ENCODE measurements at places on chromosomes 1 and 21. TPM values are rescaled to one million over a fixed set of nuclear protein-coding genes. Genes with fewer than 3 reads are reported as not detected.

The NBPF3 gene
- total RNA-seq: 9.4 TPM

The CD34 gene
- total RNA-seq: 0.05 TPM

The CCDC30 gene
- 0.60 TPM for total RNA-seq

The FCGR2B gene
- total RNA-seq: not detected

The GPR52 gene
- 0.97 TPM for total RNA-seq

The NPL gene
- total RNA-seq: 4.5 TPM

The IQCC gene
- total RNA-seq: 4.4 TPM

The SPRR2A gene
- not detected for total RNA-seq

The OR2T29 gene
- not detected for total RNA-seq

The CLCA4 gene
- not detected for total RNA-seq

The OVAAL gene
- total RNA-seq: not detected

The LCE3B gene
- not detected for total RNA-seq

DNA sequence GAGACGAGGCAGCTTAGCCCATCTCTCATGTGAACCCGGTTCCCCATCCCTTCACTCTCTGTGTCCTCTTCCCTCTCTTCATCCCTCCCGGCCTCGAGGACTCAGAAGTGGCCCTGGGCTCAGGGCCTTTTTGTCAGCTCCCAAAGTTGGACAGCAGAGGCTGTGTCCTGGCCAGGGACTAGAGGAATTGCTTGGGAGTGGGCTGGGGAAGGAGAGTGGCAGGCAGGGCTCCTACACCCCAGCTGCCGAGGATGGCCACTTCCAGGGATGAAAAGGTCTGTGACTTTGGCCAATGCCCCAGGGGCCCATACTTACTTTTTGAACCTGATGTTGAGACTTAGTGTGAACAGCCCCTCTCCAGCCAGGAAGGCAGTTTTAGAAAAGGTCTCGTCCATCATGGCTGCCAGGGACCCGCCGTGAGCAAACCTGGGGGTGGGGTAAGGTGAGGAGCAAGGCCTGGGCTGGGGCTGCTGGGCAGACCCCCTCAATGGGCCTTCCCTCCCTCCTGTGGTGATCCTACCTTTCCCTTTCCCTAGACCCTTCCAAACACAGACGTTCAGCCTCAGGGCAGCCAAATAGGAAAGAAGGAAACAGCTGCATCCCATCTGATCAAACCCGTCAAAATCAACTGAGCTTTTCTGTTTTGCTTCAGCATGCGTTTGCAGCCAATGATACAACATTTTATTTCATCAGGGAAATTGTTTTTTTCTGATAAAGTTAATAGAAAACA lies 5.5 kb downstream of the THEM5 start:
- no peaks in the 10 kb centered on the region for H3K27me3 ChIP-seq
- no peak overlapping the region for H3K4me3 ChIP-seq
- peak overlapping the region; percentile 62 for H3K27ac ChIP-seq
- peaks cover 22% of the 10 kb centered on the region for H3K36me3 ChIP-seq

GRCh38 chr1:6241887-6242740 lies 1.9 kb upstream of the HES3 start:
- H3K27me3 ChIP-seq: peaks cover 56% of the 10 kb centered on the region
- H3K4me3 ChIP-seq: no peak overlapping the region
- peaks cover 15% of the 10 kb centered on the region for H3K4me1 ChIP-seq
- no peak overlapping the region for H3K27ac ChIP-seq
- H3K36me3 ChIP-seq: no peaks in the 10 kb centered on the region
- no peak for DNase-seq

GRCh38 chr1:67158401-67158800 lies 7.9 kb upstream of the IL23R start:
- peaks cover 20% of the 10 kb centered on the region for H3K4me1 ChIP-seq
- H3K27ac ChIP-seq: no peak overlapping the region
- no peak for DNase-seq

DNA sequence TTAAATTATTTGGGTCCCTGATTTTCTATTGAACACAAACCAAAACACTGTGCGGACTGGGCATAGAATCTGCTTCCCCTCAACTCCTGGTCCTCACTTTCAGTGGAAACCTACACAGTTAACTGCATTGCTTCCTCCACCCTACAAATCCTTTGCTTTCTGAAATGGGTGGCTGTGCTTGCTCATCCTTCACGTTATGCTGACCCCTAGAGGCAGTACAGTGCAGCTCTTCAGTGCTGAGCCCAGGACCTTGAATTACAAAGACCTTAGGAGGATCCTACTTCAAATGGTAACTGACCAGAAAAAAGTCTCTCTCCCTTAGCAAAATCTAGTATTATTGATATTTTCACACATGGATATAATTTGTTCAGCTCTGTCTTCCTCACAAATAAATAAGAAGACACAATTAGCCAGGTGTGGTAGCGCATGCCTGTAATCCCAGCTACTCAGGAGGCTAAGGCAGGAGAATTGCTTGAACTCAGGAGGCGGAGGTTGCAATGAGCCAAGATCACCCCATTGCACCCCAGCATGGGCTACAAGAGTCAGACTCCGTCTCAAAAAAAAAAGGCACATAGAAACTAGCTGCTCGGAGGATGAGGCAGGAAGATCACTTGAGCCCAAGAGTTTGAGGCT lies 63.4 kb upstream of the L1TD1 start:
- no peaks in the 10 kb centered on the region for H3K4me1 ChIP-seq
- H3K4me3 ChIP-seq: no peak overlapping the region
- peaks cover 2% of the 10 kb centered on the region for H3K36me3 ChIP-seq
- peak; percentile 53 for DNase-seq

GRCh38 chr1:163874070-163874469 lies 552.3 kb downstream of the NUF2 start:
- H3K36me3 ChIP-seq: no peaks in the 10 kb centered on the region
- no peaks in the 10 kb centered on the region for H3K4me1 ChIP-seq
- no peak overlapping the region for H3K4me3 ChIP-seq
- DNase-seq: no peak

DNA sequence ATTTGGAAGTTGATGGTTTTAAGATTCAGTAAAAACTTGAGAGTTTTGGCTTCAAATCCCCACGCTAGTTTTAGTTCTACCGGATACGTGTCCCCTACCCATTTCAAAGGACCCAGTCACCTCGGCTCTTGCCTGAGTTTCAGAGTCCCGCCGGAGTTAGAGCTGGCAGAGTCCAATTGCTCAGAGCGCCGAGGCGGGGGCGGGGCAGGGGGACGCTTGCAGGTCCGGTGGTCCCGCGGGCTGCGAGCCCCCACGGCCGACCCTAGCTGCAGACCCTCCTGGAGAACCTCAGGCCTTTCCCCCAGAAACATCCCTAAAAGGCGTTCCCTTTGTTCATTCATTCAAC lies 765 bp upstream of the VPS45 start:
- peaks cover 12% of the 10 kb centered on the region for H3K36me3 ChIP-seq
- DNase-seq: peak; percentile 64
- H3K4me3 ChIP-seq: peak overlapping the region; percentile 96

DNA sequence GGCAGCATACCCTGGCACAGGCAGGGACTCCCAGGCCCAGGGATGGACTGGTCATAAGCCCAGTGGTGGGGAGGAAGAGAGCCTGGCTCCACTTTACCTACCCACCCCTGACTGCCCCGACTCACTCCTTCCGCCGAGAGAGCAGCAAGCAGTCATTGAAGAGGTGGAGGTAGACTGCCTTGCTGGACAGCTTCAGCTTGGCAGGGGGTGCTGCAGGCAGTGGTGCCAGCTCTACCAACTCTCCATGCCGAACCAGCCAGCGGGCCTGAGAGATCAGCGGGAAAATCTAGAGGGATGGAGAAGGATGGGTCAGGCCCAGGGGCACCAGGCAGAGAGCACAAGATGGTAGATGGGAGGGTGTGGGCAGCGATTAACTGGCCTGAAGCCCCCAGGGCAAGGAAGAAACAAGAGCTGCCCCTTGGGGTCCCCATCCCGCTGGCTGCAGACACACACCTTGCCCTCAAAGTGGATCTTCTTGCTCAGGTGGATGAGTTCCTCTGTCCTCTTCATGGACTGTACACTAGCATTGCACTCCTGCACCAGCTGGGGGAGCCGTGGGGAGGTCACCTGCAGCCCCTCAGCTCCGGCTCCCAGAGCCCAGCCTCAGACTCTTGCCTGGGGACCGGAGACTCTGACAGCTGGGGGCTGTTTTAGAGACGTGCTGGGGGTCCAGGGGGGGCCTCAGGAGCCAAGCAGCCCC lies 7.7 kb downstream of the ARHGEF19 start:
- peaks cover 4% of the 10 kb centered on the region for H3K36me3 ChIP-seq
- peaks cover 4% of the 10 kb centered on the region for H3K4me1 ChIP-seq
- H3K27me3 ChIP-seq: no peaks in the 10 kb centered on the region

DNA sequence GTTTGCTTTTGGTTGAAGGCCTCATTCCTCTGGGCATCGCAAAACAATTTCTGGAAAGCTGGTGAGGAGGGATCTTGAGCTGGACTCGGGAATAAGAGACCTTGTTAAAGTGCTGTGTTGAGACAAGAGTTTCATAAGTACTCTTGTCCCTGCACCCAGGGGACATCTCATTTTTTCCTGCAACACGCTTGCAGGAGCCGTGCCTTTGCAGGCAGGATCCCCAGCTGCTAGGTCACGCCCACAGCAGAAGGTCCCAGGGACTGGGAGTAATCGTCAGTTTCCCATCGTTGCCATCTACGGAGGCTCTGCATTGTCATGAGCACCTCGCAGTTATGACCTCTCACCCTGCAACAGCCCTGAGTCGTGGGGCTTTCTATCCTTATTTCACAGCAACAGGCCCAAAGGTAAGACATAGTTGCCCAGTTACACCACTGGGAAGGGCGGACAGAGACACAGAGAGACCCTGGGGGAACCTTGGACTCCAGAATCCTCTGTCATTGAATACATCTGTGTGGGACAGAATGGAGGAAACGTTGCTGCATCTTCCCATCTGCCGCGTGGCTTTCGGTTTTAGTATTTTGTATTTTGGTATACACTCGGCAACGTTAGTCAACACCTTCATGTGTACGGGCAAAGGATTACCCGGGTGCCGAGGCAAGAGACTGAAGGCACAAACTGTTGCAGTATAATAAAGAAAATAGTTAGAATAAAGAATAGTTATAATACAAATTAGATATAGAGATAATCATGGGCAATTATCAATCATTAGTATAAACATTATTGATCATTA lies 60.4 kb upstream of the DMRTB1 start:
- H3K4me1 ChIP-seq: no peaks in the 10 kb centered on the region
- DNase-seq: no peak
- no peak overlapping the region for H3K4me3 ChIP-seq
- H3K36me3 ChIP-seq: no peaks in the 10 kb centered on the region
- H3K27me3 ChIP-seq: no peaks in the 10 kb centered on the region

DNA sequence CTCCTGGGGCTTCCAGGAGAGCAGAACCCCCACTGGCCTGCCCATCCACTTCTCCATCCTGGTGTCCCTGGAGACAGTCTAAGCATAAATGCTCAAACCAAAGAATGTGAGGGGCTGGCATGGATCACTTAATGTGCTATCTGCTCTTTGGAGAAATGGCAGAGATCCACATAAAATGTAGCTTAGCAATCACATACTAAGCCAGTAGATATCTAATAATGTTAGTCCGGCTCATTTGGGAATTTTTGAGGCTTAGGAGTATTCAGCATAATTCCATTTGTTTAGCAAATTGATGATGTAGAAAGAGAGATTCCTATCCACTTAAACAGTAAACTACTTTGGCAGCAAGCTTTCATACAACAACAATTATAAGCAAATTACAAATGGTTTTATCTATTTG lies 90.7 kb downstream of the TENT5C start:
- H3K27me3 ChIP-seq: peaks cover 13% of the 10 kb centered on the region
- H3K36me3 ChIP-seq: no peaks in the 10 kb centered on the region
- no peak for DNase-seq
- no peaks in the 10 kb centered on the region for H3K4me1 ChIP-seq
- H3K27ac ChIP-seq: no peak overlapping the region
- no peak overlapping the region for H3K4me3 ChIP-seq

DNA sequence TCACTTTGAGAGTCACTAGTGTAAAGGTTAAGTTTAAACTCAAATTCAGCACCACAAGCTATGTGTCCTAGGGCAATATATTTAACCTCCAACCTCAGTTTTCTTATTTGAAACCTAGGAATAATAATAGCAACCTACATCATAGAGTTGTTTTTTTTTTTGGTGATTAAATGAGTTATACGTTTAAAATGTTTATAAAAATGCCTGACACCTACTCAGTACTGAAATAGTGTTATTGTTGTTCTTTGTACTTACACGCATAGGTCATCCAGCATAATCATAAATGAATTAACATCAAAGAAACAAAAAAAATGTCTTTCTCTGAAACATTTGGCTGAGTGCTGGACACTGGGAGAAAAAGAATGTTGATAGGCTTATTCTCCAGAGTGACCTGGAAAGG lies 266.8 kb upstream of the PRMT6 start:
- no peak overlapping the region for H3K27ac ChIP-seq
- H3K4me3 ChIP-seq: no peak overlapping the region
- no peaks in the 10 kb centered on the region for H3K27me3 ChIP-seq
- no peaks in the 10 kb centered on the region for H3K36me3 ChIP-seq
- H3K4me1 ChIP-seq: no peaks in the 10 kb centered on the region

- no peaks in the 10 kb centered on the region for H3K36me3 ChIP-seq
- peak overlapping the region; percentile 30 for H3K4me3 ChIP-seq
- no peak for DNase-seq
- peaks cover 9% of the 10 kb centered on the region for H3K27me3 ChIP-seq
- no peak overlapping the region for H3K27ac ChIP-seq
Observed at GRCh38 chr1:54487571-54488050, 60.4 kb upstream of the ACOT11 start.

DNA sequence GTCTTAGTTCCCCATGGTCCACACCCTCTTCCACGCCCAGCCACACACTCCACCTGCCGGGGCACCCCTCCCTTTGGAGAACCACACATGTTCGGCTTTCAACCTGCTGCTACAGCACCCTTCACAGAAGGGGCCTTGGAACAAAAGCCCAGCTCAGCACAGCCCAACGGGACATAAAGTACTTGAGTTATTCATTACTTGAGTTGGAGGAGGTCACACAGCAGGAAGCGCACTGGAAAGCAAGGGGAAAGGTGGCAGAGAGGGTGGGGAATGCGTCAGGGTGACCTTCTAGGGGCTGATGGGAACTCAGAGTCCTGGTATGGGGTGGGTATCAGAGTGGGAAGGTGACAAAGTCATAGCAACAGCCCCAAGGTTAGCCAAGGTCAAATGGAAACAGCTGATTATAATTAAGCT lies 3.0 kb upstream of the ATP1B1 start:
- no peak overlapping the region for H3K4me3 ChIP-seq
- H3K36me3 ChIP-seq: no peaks in the 10 kb centered on the region
- no peak for DNase-seq
- H3K27ac ChIP-seq: no peak overlapping the region

GRCh38 chr1:29458737-29459619 lies 222.7 kb downstream of the PTPRU start:
- peaks cover 1% of the 10 kb centered on the region for H3K27me3 ChIP-seq
- no peaks in the 10 kb centered on the region for H3K36me3 ChIP-seq
- H3K4me1 ChIP-seq: no peaks in the 10 kb centered on the region
- no peak for DNase-seq
- no peak overlapping the region for H3K4me3 ChIP-seq

DNA sequence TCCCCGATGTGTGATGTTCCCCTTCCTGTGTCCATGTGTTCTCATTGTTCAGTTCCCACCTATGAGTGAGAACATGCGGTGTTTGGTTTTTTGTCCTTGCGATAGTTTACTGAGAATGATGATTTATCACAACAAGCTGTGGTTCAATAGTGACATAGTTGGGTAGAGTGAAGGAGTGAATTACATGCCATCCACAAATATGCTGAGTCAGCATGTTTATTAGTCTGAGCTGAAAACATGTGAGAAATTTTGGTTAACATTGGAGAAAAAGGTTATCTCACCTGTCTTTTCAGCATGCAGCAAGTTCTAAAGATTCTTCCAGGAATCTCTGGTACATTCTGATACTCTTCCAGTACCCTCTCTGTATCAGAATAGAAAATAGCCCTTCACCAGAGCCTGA lies 19.0 kb downstream of the OR2L3 start:
- no peaks in the 10 kb centered on the region for H3K4me1 ChIP-seq
- no peaks in the 10 kb centered on the region for H3K27me3 ChIP-seq
- H3K36me3 ChIP-seq: no peaks in the 10 kb centered on the region
- DNase-seq: no peak
- H3K27ac ChIP-seq: no peak overlapping the region

GRCh38 chr1:83511146-83511726 lies 487.7 kb downstream of the TTLL7 start:
- peaks cover 14% of the 10 kb centered on the region for H3K36me3 ChIP-seq
- DNase-seq: no peak
- H3K4me1 ChIP-seq: peaks cover 54% of the 10 kb centered on the region

Data from activated CD8-positive, alpha-beta T cell treated with anti-CD3 and anti-CD28 coated beads for 36 hours (primary cell).